ENCODE measurements at places on chromosomes 1 and 21.

- no peak for DNase-seq
These were observed 41.2 kb upstream of the SAMSN1 start for GRCh38 chr21:14587266-14587665.

GRCh38 chr21:43333298-43334062, 93.5 kb downstream of the SIK1 start:
- DNase-seq, result no peak

DNA sequence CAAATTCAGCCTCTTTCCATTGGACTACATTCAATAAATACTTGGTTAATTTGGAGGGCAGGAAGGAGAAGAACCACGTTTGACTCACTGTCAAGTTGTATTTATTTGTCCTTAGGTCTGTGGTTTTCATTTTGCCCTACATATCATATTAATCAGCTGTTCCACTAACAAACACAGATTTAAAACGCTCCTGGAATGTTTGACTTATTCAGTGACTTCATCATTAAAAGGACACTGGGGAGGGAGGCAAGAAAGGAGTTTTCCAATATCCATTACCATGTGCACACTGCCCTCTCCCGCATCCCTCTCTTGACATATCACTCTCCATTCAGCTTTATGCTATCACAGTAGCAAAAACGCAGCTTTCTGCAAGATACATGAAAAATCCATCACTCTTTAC, 98.2 kb upstream of the C1orf87 start:
- DNase-seq, result no peak

GRCh38 chr1:200036619-200037270, 9.2 kb downstream of the NR5A2 start:
- no peak for DNase-seq

Data from stimulated activated naive B cell treated with anti-CD40 and anti-IgM and Interleukin-4, amounts not matched to agents 10 μg/mL and 1 μg/mL and 100 μg/mL, for 72 hours (primary cell).